ENCODE measurements at places on chromosomes 3 and 15.

DNA sequence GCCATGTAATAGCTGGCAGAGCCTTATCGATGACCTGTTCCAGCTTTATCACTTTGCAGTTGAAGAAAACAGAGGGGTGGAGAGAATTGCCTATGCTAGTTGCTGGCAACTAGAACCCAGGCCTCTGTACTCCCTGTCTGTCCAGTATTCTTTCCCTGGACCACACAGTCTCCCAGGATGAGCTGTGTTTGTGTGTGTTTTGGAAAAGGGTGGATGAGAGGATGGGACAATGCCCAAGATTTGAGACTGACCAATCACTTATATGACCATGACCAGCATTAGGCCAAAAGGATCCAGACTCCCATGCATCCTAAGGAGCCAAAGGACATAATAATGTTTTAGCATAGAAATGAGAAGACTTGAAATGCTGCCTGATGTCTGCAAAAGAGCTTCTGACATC, 102.6 kb downstream of the CD200R1L start:
- DNase-seq, result no peak

DNA sequence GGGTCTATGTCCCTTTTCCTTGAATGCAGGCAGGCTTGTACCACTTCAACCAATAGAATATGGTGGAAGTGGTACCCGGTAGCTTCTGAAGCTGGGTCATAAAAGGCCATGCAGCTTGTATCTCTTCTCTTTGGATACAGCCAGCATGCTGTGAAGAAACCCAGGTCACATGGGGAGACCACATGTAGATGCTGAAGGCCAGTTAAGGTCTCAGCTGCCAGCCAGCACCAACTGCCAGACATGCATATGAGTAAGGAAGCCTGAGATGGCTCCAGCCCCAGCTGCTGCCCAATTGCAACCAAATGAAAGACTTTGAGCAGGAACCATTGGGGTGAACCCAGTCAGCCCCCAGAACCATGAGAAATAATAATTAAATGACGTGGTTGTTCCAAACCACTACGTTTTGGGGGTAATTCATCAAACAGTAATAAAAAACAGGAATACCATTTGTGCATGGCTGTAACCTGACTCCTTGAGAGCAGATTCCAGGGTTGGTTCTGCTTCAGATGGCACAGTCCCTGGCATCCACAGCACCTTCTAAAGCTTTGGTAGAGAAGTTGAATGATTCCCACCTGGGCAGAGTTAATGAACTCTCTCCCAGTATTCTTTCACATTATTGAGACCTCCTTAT, 3.8 kb downstream of the RBP2 start:
- DNase-seq, result no peak

- DNase-seq, result peak; percentile 24
Observed at GRCh38 chr3:132637590-132637989, 22.0 kb downstream of the ACAD11 start.

DNA sequence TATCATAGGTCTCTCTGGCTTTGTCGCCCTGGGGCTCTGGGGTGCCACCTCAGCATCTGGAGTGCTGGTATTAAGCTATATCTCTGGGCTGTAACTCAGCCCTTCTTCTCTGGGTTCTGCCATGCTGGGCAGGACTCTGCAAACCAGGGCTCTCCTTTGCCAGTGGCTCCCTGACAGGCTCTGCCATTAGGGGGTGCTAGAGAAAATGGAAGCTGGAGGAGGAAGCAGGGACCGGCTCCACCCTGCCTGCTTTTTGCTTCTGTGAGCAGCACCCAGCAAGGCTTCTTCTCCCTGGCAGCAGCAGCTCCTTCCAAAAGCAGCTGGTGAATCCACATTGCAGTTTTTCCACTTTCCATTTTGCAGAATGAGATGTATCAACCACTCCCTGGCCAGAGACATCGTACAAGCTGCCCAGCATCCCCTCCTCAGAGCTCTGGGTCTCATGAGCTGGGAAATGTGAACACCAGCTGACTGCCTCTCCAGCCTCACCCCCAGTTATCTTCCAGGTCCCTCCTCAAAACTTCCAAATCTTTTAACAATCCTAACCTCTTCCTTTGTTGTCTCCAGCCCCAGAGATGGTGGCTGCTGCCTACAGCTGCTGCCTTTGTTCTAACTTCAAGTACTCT, 165.0 kb downstream of the ABHD5 start:
- DNase-seq, result peak; percentile 67

DNA sequence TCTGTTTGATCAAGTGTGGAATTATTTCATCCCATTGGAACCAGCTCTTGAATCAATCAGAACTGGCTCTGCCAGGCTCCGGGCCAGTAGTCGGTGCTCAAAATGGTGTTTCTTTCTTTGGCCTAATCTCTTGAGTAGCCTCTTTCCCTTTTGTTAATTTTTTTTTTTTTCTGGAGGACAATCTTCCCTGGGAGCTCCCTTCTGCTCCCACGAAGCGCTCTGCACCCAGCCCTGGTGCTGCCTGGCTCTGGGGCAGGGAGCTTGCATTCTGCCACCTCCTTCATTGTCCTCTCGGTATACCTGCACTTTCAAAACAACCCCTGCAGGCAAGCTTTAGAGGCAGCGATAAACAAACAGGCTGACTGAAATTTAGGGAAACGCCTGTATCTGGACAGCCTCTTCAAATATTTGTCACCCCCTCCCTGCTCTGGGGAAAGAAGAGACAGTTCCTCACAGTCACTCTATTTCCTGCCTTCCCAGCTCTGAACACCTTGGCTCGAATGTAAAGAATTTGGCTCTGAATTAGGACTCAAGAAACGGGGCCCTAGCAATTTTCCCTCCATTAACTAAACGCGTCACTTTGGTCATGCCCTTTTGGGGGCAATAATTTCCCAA, 1.1 kb upstream of the THSD4 start:
- no peak for DNase-seq

DNA sequence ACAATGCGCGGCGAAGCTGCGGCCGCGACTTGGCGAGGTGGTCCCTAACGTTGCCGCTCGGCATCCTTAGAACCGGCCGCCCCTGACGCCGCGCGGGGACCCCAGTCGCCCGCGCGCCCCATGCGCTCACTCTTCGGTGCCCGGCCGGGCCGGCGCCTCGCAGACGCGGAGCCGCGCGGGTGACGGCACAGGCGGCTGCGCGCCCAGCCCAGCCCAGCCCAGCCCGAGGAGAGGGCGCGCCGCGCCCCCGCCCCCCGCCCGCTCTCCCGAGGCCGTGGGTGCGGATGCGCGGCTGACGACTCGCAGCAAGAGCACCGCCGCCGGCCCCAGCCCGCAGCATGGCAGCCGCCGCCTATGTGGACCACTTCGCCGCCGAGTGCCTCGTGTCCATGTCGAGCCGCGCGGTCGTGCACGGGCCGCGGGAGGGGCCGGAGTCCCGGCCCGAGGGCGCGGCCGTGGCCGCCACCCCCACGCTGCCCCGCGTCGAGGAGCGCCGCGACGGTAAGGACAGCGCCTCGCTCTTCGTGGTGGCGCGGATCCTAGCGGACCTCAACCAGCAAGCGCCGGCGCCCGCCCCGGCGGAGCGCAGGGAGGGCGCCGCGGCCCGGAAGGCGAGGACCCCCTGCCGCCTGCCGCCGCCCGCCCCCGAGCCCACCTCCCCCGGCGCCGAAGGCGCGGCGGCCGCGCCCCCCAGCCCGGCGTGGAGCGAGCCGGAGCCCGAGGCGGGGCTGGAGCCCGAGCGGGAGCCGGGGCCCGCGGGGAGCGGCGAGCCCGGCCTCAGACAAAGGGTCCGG, 437 bp downstream of the KLF13 start:
- peak; percentile 54 for DNase-seq

- DNase-seq, result no peak
Observed at GRCh38 chr3:44069276-44069675, 172.4 kb upstream of the TOPAZ1 start.

GRCh38 chr15:37873336-37873735, 61.1 kb upstream of the TMCO5A start:
- peak; percentile 24 for DNase-seq

- DNase-seq, result peak; percentile 57
Observed at GRCh38 chr3:188196232-188196990, 42.5 kb downstream of the LPP start.

GRCh38 chr15:25345943-25346342, 92.9 kb downstream of the UBE3A start:
- peak; percentile 35 for DNase-seq

GRCh38 chr15:64452988-64453688, 7.2 kb upstream of the ZNF609 start:
- DNase-seq, result no peak

DNA sequence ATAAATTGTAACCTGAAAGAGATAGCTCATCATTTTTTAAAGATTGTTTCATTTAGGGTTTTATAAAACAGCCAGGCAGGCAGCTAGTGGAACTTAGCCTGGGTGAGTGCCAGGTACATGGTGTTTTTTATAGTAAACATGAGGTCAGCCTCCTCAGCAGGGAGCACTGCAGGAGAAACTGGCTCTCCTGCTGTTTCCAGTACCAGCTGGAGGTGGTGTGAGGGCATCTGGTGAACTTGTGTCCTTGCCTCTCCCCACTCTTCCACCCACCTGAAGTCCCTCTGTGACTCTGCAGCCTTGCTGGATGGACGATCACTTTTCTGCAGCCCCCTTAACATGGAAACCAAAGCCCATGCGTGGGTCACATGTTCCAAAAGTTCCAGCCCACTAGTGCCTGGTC, 128.4 kb downstream of the FAM174B start:
- no peak for DNase-seq

DNA sequence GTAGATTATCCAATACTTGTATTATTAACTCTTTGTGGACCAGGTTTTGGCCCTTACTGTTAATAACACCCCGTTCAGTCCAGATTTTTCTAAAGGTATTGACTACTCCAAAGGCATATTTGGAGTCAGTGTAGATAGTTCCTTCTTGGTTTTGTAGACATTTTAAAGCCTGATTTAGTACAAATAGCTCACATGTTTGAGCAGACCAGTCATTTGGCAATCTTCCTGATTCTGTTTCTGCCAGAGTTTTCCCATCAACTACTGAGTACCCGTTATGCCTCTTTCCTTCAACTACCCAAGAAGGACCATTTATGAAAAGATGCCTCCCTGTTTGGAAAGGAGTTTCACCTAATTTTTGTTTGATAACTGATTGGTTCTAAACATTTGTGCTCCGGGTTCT, 82.0 kb downstream of the CHCHD4 start:
- DNase-seq, result peak; percentile 38

DNA sequence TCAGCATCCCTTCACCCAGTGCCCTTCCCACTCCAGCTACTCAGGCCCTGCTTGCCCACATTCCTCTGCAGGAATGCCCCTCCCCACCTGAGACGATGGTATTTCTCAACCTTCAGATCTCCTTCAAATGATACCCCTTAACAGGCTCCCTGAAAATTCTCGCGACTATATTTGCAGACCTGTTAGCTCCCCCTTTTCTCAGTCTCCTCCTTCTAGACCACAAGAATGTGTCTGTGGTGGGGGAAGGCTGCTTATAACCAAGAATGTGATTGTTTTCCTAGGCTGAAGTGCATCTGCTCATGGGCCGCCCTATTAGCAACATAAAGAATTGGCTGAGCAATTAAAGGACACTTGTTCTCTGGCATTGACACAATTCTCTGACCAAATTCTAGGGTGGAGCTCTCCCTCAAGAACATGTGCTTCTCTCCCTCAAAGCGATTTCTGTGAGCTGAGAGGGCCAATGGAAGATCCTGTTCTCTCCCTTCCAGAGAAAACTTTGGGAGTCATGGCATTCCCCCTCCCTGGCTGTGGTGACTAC, 19.1 kb upstream of the LIMD1 start:
- DNase-seq, result peak; percentile 71

- DNase-seq, result peak; percentile 58
Observed at GRCh38 chr15:80744826-80745225, 34.3 kb upstream of the CEMIP start.

GRCh38 chr3:73523661-73524060, 101.1 kb downstream of the PDZRN3 start:
- DNase-seq, result no peak

GRCh38 chr3:62046326-62046725, 327.0 kb downstream of the FEZF2 start:
- DNase-seq, result peak; percentile 73

GRCh38 chr3:190281308-190282051, 40.8 kb downstream of the CLDN1 start:
- DNase-seq, result no peak

GRCh38 chr15:80440024-80440423, 35.8 kb downstream of the ARNT2 start:
- no peak for DNase-seq

GRCh38 chr3:65101450-65101849, 413.6 kb upstream of the ADAMTS9 start:
- no peak for DNase-seq

Data from fibroblast of upper back skin (primary cell).